ENCODE measurements at places on chromosomes 6 and 20.

- no peak for DNase-seq
Observed at GRCh38 chr6:88566746-88567534, 396.5 kb downstream of the RNGTT start.

- no peak for DNase-seq
Observed at GRCh38 chr20:25496165-25496967, 88.9 kb downstream of the GINS1 start.

GRCh38 chr20:13960525-13960924 is 29.9 kb downstream of the SEL1L2 start:
- DNase-seq, result no peak

GRCh38 chr6:113181164-113181563 is 676.0 kb upstream of the MARCKS start:
- no peak for DNase-seq

GRCh38 chr20:53872561-53873229 is 197.7 kb downstream of the BCAS1 start:
- peak; percentile 37 for DNase-seq

- DNase-seq, result peak; percentile 70
Observed at GRCh38 chr6:593139-593906, 63.6 kb downstream of the HUS1B start.

GRCh38 chr20:20593447-20594170 is 118.8 kb downstream of the RALGAPA2 start:
- peak; percentile 74 for DNase-seq

DNA sequence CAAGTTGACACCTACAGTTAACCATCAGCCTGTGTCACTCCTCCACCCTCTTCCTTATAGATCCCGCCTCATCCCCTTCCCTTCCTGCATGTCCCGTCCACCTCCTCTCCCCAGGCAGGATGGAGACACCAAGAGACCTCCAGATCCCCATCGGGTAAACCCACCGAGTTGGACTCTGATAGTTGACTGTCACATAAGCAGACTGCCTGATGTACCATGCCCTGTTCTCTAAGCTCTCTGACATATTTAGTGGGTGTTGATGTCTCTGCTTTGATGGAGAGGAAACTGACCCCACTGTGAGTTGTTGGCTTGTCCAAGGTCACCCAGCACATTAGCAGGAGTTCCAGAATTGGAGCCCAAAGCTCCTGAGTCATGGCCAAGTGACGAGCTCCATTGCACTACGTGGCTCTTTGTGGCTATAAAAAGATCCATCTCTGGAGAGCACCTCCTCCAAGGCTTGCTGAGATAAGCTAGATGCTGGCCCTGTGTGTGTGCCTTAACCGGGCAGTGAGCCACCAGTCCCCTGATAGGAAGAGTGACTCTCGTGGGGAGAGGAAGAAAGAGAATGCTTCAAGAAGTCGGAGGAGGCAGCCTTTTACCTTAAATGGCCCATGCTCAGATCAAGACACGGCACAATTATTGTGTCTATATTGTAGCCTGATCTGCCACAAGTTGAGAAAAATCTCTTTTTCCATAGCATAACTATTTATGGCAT is 236.0 kb upstream of the ECI2 start:
- DNase-seq, result peak; percentile 77

DNA sequence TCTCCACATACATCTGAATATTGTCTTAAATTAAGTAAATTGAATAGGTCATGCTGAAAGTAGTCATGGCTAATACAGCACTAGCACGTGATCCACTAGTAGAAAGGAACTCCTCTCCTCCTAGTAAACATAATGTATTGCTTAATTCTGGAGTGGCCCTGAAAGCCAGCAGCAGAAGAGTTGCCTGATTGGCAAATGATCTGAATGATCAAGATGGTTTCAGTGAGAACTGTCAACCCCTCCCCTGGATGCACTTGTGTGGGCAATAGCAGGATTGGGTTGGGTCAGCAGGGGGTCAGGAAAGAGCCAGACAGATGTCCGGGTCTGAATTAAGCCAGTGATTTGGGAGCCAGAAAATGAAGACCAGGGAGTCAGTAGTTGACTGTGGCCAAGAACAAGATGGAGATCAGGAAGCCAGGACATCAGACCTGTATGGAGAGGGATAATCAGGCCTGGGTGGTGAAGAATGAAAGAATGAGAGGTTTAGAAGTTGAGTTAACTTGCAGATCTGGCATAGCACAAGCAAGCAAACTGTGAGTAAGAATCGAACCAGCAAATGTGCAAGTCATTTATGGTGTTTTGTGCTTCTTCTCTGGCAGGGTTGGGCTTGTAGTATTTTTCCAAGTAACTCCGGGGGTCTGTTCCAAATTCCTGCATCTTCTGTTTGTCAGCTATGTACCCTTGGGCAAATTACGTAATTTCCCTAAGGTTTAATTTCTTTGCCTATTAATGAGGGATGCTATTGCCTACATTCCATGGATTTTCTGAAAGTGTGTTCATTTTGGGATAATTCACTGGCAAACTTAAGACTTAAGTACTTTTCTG is 304.9 kb downstream of the CD109 start:
- DNase-seq, result no peak

GRCh38 chr6:88683734-88684133 is 279.7 kb downstream of the RNGTT start:
- DNase-seq, result peak; percentile 61

GRCh38 chr20:44866703-44867335 is 18.7 kb upstream of the YWHAB start:
- DNase-seq, result no peak

DNA sequence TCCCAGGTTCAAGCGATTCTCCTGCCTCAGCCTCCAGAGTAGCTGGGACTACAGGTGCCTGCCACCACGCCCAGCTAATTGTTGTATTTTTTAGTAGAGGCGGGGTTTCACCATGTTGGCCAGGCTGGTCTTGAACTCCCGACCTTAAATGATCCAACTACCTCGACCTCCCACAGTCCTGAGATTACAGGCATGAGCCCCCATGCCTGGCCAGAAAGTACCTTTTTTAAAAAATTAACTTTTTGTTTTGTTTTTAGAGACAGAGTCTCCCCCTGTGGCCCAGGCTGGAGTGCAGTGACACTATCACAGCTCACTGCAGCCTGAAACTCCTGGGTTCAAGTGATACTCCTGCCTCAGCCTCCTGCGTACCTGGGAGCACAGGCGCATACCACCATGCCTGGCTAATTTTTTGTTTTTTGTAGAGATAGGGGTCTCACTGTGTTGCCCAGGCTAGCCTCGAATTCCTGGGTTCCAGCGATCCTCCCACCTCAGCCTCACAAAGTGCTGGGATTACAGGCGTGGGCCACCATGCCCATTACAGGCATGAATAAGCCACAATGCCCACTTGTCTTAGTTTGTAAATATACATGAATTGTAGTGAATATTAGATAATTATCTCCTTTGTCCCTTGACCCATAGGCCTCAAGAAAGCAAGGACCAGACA is 17.4 kb upstream of the EEF1A1 start:
- no peak for DNase-seq

DNA sequence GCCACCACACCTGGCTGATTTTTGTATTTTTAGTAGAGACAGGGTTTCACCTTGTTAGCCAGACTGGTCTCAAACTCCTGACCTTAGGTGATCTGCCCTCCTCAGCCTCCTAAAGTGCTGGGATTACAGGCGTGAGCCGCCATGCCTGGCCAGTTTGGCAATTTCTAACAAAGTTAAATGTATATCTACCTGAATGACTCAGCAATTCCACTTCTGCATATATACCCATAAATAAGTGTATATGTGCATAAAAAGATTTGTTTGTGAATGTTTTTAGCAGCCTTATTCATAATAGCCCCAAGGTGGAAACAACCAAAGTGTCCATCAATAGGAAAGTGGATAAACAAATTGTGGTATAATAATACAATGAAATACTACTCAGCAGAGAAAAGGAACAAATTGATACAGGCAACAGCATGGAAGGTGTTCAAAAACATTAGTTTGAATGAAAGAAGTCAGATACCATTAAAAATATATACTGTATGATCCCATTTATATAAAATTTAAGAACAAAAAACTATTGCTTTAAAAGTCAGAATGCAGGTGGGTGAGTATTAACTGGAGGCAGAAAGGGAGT is 44.3 kb upstream of the KIF13A start:
- no peak for DNase-seq

- DNase-seq, result no peak
Observed at GRCh38 chr20:59437601-59438031, 137.2 kb downstream of the EDN3 start.

- DNase-seq, result no peak
Observed at GRCh38 chr6:89204096-89204495, 13.1 kb downstream of the GABRR1 start.

GRCh38 chr20:59007665-59008511 is 834 bp upstream of the CTSZ start:
- DNase-seq, result no peak

DNA sequence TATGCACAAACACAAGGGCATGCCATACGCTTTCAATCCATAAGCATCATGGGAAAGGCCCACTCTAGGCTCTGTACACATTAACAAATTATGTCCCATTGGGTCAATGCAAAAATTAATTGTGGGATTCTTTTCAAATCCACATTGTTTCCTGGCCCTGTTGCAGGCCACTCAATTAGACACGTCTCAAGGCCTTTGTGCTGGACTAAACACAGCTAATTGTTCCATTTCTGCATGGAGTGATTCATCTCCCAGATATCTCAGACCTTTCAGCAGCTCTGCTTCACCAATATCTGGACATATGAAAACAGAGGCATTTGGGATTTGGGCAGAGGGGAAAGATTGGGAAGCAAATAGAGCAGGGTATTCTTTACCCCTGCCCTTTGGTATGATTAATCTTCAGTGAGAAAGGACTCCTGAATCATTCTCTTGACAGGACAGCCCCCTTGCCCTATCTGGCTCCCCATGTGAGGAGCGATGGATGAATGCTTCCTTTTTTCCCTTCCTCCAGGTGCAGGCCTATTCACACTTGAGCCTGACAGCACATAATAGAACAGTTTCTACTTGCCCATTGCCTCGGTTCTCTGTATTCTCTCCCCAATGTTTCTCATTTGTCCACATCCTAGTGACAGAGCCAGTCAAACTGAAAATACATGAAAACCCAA is 547.6 kb downstream of the HAO1 start:
- peak; percentile 42 for DNase-seq

GRCh38 chr20:59378966-59379365 is 78.6 kb downstream of the EDN3 start:
- DNase-seq, result no peak

GRCh38 chr6:127949251-127949650 is 48.4 kb upstream of the THEMIS start:
- no peak for DNase-seq

DNA sequence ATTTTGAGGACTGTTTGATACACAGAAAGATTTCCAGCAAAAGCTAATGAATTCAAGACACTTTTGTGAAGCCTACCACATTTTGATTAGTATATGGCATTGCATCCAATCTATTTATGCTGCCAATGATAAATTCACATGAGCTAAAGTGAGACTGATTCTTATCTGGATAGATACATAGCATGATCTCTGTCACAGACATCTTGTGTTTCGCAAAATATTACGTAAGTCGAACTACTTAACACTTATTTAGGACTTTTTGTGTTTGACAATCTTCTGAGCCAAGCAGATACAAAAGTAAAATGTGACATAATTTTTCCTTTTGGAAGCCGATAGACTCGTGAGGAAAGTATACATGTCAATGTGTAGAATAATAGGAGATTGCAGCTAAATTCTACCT is 251.6 kb downstream of the HACE1 start:
- DNase-seq, result no peak

DNA sequence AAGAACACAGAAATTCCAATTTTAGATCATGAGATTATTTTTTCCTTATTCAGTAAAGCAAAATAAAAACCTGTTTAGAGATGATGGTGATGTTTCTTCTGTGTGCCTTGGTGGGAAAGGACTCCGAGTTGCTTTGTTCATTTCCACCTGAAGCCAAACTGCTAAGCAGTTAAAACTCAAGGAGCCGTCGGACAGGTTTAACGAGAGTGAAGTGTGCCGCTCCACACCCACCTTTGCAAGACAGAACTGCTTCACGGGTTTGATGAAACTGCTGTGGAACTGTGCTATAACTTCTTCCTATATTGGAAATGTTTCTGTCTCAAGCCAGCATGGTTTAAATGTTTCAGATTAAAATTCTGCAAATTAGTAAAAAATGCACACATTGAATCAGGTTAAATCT is 9.2 kb upstream of the DSP start:
- DNase-seq, result no peak

DNA sequence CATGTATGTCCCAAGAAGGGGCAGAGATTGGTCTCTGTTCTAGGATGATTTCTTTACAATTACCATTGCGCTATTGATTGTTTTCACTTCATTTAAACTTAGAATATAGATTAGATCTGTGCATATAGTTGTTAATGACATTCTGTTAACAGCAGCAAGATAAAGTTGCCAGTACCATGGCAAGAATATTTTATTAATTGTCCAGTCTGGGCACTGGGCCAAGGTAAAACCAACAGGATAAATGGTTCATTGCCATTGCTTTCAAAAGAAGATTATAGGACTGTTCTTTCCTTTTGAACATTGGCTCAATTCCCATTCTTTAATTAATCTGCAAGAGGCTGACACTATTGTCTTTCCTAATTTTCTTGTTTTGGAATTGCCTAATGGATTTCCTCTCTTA is 592.4 kb downstream of the RFPL4B start:
- DNase-seq, result no peak
